ENCODE measurements at places on chromosomes 11 and 22. TPM values are rescaled to one million over a fixed set of nuclear protein-coding genes. Genes with fewer than 3 reads are reported as not detected.

GRCh38 chr11:9957072-9957471 is 293.2 kb downstream of the SWAP70 start:
- DNase-seq = no peak

DNA sequence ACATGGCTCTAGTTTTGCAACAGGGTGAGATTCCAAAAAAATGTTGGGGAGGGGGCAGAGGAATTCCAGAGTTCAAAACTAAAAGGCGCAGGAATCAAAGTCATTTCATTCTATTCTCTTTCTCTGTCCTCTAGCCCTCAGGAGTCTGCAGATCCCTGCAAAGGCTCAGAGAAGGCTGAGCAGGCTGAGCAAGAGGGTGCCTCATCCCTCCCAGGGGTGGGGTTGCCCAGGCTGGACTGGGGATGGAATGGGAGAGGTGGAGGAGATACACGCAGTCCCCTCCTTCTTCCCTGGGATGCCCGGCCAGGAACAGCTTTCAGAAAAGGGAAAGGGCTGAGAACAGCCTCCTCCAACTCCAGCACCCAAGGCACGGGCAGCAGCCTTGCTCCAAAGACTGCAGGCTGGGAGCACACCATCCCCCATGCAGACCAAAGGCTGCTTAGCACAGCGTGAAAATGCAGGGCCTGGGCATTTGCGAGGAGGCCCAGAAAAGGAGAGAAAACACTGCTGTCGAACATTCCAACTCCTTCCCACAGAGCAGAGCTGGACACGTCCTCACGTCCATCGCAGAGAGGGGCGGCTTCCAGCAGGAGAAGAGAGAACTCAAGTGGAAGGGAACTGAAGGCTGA is 51.8 kb downstream of the MN1 start:
- no peak for DNase-seq

MRGPRX3 gene
- not detected for total RNA-seq

- no peak for DNase-seq
Measured at GRCh38 chr11:88151709-88152265, 23.5 kb downstream of the RAB38 start.

GRCh38 chr11:123892031-123892430 is 6.6 kb upstream of the TMEM225 start:
- no peak for DNase-seq

IGLL1 gene
- not detected for total RNA-seq

- DNase-seq = no peak
Measured at GRCh38 chr11:119370486-119371046, 10.9 kb downstream of the USP2 start.

DNA sequence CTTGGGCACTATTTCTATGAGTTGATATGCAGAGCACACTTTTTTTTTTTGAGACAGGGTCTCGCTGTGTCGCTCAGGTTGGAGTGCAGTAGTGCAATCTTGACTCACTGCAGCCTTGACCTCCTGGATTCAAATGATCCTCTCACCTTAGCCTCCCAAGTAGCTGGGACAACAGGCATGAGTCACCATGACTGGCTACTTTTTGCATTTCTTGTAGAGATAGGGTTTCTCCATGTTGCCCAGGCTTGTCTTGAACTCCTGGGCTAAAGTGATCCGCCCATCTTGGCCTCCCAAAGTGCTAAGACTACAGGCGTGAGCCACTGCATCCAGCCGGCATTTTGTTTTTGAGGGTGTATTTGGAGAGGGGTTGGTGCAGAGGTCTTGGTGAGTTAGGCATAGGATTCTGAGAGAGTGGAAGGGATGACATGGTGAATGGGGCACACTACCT is 29.9 kb upstream of the MTCH2 start:
- no peak for DNase-seq

- DNase-seq = no peak
Measured at GRCh38 chr11:21415606-21416005, 746.2 kb downstream of the NELL1 start.

MUC5B gene
- total RNA-seq = not detected

FXYD6 gene
- total RNA-seq = 71.2 TPM

GRCh38 chr11:128694618-128695481 is 978 bp downstream of the FLI1 start:
- no peak for DNase-seq

IL18BP gene
- 1.7 TPM for total RNA-seq

DNA sequence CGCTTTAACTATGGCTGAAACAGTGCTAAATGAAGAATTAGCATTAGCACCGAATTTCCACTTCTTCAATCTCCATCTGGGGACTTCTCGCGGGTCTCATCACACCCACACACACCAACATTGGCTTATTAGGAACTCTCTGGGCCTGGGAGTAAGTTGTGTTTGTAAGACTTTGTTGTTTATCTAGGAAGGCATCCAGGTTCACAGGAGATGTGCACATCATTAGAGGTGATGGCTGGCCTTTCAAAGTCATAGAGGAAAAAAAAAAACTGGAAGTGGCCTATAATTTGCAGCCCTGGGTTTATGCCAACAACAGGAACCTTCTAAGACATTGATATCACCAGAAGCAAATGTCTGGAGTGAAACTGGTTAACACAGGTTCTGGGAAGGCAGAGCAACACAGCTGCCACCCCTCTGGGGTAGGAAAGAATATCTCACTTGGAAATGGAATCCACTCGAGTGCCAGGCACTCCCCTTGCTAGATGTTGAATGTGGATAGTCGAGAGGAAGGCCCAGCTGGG is 84.5 kb downstream of the TRAF6 start:
- DNase-seq = no peak

- DNase-seq = no peak
Measured at GRCh38 chr22:22682807-22683667, 38.6 kb downstream of the GGTLC2 start.

GRCh38 chr11:29361369-29361768 is 655.5 kb downstream of the KCNA4 start:
- no peak for DNase-seq

DNA sequence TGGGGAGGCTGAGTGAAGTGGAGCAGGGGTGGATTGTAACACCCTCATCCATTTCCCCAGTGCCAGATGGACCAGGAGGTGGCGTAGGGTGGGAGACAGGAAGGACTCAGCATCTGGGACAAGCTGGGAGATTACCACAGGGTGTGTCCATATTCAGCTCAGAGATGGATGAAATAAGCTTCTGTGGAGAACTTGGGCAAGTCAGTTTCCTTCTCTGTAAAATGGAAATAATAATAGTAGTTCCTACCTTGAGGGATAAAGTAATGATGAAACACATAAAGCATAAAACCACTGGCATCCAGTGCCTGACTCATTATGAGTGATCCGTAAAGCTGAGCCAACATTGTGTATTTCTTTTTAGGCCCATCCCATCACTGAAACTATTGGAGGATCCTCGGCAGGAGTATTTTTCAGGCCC is 607 bp upstream of the ROBO4 start:
- DNase-seq = peak; percentile 55

DNA sequence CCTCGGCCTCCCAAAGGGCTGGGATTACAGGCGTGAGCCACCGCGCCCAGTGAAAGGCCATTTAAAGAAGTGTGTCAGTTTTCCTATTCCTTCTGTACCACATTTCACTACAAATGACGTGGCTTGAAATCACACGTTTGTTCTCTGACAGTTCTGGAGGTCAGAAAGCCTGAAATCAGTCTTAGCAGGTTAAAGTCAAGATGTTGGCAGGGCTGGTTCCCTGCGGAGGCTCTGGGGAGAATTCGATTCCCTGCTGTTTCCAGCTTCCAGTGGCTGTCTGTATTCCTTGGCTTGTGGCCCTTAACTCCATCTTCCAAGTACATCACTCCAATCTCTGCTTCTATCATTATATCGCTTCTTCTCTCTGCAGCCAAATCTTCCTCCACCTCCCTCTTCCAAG is 383.2 kb downstream of the LARGE1 start:
- DNase-seq = no peak

- DNase-seq = no peak
Measured at GRCh38 chr22:50209893-50210292, 9.1 kb downstream of the SELENOO start.

GRCh38 chr11:1925373-1926155 is 6.1 kb downstream of the TNNT3 start:
- no peak for DNase-seq
